ENCODE measurements at places on chromosomes 2 and 18.

DNA sequence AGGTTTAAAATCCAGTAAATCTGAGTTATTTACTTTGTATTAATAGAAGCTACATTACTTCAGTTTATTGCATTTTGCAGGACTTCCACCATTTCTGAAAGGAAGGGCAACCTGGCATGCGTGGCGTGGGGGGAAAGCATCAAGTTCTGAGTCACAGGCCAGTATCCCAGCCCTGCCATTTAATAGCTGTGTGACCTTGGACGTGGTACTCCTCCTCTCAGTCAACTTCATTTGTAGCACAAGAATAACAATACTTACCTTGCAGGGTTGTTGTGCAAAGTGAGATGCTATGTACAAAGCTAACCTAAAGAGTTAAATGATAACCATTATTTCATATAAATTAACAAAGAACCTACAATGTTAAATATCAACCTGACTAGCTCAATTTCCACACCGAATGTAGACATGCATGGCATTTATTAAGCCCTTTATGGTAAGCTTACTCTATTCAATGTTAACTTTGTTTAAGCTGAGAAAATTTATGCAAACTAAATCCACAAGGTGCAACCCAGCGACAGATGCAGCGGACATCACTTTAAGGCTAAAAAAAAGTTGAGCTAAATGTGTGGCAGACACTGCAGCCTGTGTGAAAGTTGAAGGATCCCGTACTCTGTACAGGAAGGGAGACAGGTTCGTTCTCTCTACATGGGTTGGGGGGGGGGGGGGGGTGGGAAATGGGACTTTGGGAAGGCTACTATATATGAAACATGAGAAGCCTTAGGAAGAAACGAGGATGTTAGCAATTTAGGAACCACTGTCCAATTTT is 17.2 kb upstream of the STPG4 start:
- no peak for DNase-seq

GRCh38 chr2:65501074-65501473 is 68.7 kb upstream of the SPRED2 start:
- no peak for DNase-seq

DNA sequence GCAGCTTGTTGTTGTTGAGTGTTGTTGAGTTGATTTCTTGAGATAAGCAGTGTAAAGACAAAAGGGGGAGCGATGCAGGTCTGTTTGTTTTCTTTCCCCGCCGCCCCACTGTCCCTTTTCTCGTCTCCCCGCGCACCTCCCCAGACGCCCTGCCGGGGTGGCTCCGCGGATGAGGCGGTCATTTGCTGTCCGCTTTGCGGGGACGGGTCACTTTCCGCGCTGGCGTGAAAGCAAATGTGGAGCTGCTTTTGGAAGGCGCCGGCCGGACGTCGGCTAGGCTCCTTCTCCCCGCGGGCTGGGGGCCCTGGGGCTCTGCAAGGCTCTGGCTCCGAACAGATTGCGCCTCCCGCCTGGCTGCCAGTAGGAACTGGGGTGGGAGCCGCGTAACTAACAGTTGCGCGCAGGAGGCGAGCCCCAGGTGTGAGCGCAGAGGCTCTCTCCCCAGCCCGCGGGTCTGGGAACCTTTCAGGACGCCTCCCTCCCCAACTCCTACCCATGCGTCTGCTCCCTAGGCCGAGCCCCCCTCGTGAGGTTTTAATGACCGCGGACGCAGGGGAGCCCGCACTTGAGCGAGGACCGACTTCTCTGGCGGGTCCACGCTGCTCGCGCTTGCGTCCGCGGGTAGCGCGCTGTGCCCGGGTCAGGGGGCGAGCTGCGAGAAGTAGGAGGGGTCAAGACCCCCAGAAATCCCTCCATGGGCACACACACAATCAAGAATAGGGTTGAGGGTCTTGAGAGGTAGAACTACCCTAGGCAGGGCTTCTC is 146.6 kb downstream of the MEIS1 start:
- DNase-seq: no peak

GRCh38 chr2:40401896-40402295 is 50.0 kb downstream of the SLC8A1 start:
- DNase-seq: no peak
